Dermis microvascular lymphatic vessel endothelial cell (primary cell): ENCODE measurements at places on chromosomes 2 and 18. TPM values are rescaled to one million over a fixed set of nuclear protein-coding genes. Genes with fewer than 3 reads are reported as not detected.

The CDK15 gene
- total RNA-seq, result not detected in 2 replicates

The SEC11C gene
- total RNA-seq, result 15.8 and 17.2 TPM in 2 replicates

The CD207 gene
- under 0.01 TPM in 2 replicates for total RNA-seq

The UGT1A10 gene
- total RNA-seq, result not detected in 2 replicates

The NEU2 gene
- total RNA-seq, result not detected in 2 replicates

The MPP4 gene
- total RNA-seq, result 0.76 and 1.5 TPM in 2 replicates

The KCNIP3 gene
- 0.13 TPM in 2 replicates for total RNA-seq

DNA sequence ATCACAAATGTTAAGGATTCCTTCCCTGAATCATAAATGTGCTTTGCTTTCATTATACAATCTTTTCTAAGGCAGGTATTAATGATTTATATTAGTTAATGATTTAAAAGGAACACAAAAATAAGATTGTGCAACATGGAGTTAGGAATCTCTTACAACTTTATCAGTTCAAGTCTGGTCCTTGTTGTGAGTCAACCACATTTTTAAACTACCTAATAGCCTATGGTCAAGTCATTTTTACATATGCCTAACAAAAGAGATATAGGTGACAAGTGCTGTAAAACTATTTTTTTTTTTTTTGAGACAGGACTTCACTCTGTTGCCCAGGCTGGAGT lies 8.2 kb upstream of the INPP1 start:
- DNase-seq, result no peak

- no peak for DNase-seq
Measured at GRCh38 chr2:35548171-35548570, 807.4 kb upstream of the CRIM1 start.

DNA sequence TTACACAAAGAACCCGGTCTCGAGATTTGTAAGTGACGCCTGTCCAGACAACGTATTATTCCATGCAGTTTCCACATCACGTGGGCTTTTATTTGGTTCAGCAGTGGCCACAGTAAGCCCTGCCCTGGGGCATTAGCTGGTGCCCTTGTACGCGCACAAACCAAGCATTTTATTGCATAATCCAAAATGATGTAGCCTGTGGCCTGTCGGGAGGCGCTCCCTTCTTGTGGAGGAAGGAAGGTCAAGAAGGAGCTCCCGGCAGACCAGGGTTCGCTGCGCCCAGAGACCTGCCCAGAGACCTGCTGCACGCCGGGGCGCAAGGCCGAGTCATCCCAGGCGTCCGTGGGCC lies 179.6 kb upstream of the ALKAL2 start:
- DNase-seq, result no peak

DNA sequence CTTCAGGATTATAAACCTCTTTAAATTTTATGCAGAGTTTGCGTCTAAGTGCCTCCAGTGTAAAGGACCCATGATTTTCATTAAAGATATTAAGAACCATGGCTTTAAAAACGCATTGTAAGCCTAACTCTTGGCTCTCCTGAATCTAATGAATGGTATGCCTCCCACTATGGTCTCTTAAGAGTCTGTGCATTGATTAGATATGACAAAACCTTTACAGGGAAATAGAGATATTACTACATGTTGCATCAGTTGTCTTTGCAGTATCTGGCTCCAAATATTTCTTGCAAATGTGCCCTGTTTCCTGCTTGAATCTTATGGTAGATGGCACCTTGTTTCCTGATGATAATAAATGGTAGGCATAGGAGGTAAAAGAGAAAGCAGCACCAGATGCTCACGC lies 189.3 kb upstream of the FSHR start:
- DNase-seq, result no peak

- no peak for DNase-seq
Measured at GRCh38 chr18:79570266-79571201, 109.1 kb upstream of the CTDP1 start.

GRCh38 chr2:58720770-58721697 lies 479.9 kb upstream of the FANCL start:
- DNase-seq, result no peak

- DNase-seq, result no peak
Measured at GRCh38 chr2:11904029-11904428, 157.6 kb downstream of the LPIN1 start.

DNA sequence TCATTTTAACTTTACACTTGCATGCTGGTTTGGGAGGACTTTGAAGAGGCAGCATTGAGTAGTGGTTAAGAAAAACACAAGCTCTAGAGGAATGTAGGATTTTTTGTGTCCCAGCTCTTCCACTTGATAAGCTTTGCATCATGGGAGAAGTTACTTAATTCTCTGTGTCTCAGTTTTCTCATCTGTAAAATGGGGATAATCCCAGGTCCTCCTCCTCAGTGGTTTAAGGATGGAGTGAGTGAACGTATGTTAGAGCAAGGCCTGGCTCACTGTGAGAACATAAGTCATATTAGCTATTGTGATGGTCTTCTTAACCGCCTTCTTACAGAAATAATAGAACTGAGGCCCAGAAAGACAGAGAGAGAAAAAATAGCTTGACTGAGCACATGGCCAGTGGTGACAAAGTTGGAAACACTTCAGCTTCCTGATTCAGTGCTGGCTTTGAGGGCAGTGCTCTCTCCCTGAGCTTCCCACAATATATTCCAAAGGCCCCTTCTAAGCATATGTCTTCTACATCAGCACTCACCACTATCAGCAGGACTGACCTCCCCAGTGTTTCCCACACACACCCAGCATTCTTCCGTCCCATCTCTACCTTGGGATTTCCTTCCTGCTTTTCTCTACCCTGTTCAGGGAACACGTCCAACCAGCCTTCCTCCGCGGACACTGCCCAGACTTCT lies 214.9 kb upstream of the TNP1 start:
- DNase-seq, result peak; percentile 34

- DNase-seq, result peak; percentile 97
Measured at GRCh38 chr2:45009303-45009927, at the start of gene SIX2. SIX2 (minus strand) TSS chr2:45009452; CDS start chr2:45009110, 342 bp downstream.

DNA sequence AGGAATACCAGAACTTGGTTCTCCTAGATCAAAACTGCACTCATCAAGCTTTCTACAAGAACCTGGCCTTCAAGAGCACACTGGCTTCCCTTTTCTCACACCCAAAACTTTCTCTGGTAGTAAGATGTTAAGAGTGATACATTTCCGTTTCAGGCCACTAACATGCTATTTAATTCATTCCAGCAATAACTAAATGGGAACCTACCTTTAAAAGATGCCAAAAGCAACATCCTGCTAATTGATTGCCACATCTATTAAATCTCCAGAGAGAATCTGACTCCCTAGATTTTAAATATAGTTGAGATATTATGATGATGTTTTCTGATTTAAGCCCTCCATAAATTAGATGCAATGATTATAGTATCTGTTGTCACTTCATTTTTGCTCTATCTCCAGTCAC lies 71.6 kb downstream of the KCTD18 start:
- no peak for DNase-seq

DNA sequence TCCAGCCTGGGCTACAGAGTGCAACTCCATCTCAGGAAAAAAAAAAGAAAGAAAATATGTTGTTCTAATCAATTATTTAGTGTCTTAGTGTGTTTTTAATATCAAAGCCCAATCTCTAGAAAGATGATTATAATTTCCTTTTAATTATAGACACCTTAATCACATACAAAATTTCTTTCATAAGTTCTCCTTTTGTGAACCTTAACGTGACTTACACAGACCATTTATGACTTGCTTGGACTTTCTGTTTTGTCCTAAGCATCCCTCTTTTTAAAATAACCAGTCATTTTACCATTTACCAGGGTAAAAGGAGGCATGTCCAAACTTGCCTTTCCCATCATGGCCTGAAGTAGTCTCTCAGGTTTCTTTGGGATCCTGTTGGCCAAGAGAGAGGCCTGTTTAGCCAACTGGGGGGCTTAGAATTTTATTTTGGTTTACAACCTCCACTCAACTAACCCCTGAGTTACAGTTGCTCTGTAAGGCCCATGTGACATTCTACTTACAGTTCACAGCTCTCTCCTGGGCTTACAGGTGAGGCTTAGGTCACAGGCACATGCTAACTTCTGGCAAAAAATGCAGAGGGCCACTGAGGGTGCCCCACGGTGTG lies 23.9 kb upstream of the GPR155 start:
- DNase-seq, result no peak

DNA sequence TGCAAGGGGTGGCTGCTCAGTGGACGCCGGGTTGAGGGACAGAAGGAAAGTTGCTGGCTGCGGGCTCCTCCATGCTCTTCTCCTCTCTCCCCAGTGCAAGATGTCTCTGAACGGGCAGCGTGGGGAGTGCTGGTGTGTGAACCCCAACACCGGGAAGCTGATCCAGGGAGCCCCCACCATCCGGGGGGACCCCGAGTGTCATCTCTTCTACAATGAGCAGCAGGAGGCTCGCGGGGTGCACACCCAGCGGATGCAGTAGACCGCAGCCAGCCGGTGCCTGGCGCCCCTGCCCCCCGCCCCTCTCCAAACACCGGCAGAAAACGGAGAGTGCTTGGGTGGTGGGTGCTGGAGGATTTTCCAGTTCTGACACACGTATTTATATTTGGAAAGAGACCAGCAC lies 30.6 kb downstream of the IGFBP2 start:
- no peak for DNase-seq

- no peak for DNase-seq
Measured at GRCh38 chr2:83072767-83073166, 1386.3 kb downstream of the SUCLG1 start.

- DNase-seq, result peak; percentile 82
Measured at GRCh38 chr2:9914384-9915065, 37.0 kb upstream of the GRHL1 start.

DNA sequence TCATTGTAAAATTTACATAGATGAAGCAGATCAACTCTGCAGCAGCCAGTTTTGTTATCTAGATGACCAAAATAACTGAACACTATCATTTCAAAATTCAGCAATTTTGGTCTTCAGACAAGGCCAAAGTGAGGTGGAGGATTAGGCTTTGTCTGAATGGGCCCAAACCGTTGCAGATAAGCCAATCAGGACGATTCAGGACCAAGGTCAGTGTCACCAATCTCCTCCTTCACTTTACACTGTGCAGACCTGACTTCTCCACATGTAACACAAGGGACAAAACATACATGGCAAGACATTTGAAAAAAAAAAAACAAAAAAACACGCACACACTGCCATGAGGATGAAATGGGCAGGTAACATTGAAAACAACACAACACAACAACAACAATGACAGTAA lies 211.2 kb downstream of the NAPG start:
- DNase-seq, result peak; percentile 11

DNA sequence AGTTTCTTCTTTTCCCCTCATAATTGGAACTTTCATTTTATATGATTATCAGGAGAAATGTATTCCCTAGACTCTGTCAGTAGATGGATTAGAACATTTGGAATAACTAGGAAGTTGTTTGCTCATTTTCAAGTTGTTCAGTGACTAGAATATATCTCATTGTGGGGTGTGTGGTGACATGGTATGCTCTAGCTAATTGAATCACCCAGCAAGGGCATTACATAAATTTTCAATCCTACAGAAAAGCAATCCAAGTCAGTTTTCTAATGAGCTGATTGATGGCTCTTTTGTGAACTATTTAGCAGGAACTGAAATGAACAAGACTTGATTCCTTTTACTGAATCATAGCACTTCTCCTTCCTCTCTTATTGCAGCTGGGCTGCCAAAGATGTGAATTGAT lies 461.4 kb downstream of the TGIF1 start:
- DNase-seq, result no peak

DNA sequence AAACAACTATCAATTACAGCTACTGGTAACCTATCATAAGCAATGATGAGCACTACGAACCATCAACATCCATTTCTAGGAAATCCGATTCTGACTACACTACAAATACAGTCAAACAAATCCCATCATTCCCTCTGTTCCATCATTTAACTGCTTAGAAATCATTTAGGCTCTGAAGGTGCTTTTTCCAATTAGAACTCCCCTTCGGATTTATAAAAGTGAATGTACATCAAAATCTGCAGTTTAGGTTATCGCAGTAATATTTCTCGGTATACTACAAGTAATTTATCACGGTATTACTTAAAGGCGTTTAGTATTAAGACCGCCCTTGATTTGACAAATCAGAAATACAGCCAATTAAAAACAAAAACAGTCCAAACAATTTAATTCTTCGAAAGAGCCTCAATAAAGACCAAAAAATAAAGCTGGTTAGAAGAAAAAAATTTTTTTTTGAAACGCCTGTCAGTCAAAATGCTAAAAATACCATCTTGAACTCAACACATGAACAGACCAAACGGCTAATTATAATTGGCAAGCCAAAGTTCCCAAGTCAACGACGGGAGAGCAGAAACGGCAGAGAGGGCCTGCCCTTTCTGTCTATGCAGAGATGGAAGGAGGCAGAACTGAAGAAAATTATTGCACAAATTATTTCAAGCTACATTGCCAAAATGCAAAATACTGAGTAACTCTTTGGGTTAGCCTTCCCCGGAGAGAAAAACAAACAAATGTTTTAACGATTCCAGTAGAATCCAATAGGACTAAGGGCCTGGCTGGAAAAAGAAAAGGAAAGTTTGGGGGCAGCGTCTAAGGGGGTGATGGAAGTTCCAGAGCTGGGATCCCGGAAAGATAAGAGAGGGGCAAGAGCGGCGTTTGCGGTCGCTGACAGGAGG lies 1.2 kb downstream of the VPS54 start:
- DNase-seq, result peak; percentile 51

DNA sequence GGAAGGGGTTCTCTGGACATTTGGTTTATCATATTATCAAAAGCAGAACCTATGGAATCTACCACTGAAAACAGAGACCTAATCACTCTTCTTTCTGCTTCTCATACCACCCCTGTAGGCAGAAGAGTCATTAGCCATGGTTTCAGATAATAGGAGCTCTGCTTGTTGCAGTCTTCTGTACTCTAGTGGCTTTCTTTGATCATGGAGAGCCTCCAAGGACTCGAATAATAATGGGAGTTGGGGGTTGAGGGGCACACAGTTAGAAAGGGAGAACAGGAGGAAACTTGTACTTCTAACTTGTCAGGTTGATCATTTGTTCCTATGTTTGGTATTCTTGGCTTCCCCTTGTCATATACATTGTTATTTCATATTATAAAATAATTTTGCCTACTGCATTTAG lies 52.3 kb upstream of the VWC2L start:
- DNase-seq, result no peak

- DNase-seq, result no peak
Measured at GRCh38 chr2:23654756-23655155, 269.8 kb downstream of the KLHL29 start.

DNA sequence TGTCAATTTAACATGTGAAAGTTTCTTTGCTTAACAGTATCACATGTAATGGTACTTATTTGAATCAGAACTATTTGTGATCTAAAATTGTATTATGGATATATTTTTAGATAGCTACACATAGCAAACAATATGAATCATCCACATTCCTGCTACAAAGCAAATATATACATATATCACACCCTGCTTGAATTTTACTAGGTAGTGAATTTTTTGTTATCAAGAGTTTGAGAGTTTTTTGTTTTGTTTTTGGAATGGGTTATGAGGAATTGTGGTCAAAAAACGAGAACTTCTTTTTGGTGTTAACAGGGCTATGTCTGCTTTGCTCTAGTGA lies 635.7 kb downstream of the NRXN1 start:
- DNase-seq, result no peak
